ENCODE measurements at places on chromosomes 1 and 21.
A peak's percentile ranks its signal among the peaks of the same experiment; 100 is the strongest.

DNA sequence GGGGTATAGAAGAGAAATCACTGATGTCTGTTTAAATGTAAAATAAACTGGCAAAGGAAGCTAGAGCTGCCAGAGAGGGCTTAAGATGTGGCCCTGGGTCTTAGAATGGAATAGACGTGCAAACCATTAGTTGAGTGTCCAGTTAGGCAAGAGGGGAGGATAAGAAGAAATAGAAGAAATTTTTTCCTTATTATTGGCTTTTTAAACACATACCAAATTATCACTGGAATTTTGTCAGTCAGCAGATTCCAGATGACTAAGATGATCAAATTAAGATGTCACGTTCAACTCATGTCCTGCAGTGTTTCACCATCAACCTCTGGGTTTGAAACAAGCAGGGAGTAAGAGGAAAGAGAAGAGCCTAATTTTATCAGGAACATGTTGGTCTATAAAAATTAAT, 71.6 kb upstream of the C1orf21 start:
- no peak for DNase-seq

- no peak for DNase-seq
Observed at GRCh38 chr1:82390627-82391026, 589.9 kb downstream of the ADGRL2 start.

DNA sequence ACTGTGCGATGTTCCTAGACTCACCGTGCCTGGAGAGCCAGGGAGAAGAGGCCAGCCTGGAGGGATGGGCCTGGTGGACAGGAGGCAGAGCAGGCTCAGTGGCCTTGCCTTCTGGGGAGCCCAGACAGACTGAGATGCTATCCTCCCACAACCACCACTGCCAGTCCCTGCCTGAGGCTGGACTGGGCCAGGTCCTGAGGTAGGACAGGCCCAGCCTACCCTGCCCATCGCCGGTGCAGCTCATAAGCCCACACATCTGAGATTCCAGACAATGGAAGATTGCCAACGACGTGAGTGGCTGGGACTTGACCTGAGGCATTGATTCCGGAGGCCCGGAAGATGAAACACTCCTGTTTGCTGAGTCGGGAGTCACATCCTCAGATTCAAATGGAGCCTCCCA, 5.8 kb downstream of the CLEC20A start:
- DNase-seq = no peak

DNA sequence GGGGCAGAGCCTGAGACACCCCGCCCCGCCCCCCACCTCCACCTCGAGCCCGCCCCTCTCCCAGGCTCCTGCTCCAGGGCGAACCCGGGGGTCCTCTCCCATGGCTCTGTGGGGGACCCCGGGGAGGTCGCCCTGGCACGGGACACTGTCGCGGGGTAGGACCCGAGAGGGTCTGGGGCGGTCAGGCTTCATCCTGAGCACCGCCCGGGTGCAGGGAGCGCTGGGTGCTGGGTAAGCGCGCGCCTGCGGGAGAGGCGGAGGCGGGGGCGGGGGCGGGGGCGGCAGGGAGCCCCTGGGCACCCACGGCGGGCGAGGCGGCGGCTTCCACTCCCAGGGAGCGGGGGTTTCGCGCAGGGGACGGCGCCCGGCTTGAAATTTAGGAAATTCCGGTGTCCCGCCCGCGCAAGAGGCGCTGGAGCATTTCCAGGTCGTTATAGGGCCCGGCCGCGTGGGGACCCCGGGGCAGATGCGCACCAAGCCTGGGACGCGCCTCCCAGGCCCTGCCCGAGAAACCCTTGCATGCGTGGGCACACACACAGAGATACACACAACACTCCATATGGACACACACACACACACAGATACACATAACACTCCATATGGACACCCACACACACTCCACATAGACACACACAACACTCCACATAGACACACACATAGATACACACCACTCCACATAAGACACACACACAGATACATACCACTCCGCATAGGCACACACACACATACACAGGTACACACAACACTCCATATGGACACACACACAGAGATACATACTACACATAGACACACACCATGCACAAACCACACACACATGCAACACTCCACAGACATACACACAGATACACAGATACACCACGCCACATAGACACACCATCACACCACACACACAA, 48.7 kb upstream of the SLC19A1 start:
- DNase-seq = no peak

DNA sequence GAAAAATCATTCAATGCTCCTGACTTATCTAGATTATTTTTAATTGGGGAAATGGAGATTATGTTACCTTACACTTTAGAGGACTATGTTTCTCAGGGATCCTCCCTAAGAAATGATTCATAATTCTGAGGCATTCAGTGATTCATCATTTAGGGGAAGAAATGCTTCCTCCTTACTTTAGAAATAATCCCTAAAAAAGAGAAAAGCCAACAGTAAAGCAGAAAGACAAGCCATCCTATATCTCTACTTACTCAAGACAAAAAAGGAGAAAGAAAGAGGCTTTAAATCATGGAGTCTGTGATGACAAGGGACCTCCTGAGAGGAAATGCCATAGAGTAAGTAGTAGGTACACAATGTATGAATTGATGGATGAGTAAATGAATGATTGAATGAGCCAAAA, 137.0 kb downstream of the BRINP2 start:
- no peak for DNase-seq

GRCh38 chr1:37890378-37891014, 31.1 kb upstream of the MTF1 start:
- DNase-seq = no peak

DNA sequence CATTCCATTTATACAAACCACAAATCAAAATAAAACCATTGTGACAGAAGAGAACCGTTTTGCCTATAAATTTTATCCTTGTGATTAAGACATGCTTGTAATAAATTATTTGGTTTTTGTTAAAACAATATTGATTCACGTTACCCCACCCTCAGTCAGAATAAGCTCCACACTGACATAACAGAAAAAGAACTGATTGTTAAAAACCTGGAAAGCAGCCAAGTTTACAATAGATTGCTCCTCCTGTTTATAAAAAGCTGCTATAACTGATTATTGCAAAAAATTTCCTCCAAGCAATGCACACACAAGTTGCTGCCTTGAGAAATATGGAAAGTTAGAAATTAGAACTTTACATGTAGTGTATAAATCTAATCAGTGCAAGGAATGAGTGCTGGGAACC, 263.5 kb downstream of the SETD4 start:
- no peak for DNase-seq

DNA sequence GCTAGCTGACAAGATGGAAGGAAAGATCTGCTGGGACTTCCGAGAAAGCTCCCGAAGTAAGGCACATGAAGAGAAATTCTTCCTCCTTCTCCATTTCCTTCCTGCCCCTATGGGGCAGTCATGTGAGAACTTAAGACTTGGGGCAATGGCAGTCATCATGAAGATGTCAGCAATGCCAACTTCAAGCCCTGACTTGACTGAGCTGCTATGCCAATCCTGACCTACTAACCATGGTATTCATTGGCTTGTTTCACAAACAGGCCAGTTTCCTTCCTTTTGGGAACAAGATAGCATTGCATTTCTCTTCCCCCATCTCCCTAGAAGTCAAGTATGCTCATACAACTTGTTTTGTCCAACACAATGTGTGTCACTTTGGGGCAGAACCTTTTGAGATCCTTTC, 25.5 kb downstream of the GRIK1 start:
- no peak for DNase-seq

DNA sequence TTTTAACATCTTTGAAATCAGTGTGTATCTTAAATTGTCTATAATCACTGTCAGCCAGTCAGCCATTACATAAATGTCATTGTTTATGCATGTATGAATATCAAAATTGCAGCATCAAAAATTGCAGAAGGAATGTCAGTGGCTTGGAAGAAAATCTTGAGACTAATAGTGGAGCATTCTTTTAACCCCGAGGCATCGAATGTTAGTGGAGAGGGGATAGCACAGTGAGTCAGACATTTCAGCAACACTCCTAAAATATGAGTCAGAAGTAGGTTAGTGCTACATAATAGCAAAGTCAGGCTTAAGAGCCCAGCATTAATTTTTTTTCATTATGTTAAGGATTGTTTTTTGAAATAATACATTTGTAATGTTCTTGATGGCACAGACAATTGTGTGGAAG, 45.5 kb downstream of the SNRPE start:
- DNase-seq = no peak

DNA sequence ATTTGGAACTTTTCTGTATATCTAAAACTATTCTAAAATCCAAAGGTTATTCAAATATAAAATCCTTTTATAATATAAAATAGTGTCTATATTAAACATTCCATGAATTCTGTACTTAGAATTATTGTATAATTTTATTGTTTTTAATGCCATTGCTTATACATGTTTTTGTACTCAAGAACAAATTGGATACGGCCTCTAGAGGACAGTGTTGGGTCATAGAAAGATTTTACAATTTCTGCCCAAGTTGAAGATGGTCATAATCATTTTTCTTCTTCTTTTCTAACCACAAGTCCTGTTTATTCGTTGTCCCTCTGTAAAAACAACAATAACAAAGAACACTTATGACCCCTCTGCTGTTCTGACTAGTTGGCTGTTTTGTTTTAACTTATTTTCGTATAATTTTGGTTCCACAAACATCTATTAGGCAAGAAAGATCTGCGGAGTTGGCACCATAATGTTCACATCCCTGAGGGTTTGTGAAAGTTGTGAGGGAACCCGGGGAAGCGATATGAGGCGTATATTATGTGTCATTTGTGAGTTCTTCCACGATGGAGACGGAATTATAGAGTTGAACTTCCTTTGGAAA, 75.7 kb upstream of the KIF26B start:
- no peak for DNase-seq

DNA sequence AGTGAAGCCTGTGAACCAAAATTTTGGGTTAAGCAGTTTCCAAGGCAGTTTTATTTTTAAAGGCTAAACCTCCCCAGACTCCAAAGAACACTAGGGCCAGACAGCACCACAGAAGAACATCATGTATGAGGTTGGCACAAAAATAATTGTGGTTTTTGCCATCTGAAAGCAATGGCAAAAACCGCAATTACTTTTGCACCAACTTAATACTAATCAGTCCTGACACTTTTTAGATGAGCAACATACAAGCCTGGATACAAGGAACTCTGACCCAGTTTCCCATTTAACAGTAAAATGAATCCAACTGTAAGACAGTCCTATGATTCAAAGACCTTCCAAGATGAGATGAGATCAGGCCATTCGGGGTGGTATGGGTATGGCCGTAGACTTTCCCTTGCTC, 46.8 kb downstream of the CNIH3 start:
- DNase-seq = no peak

- DNase-seq = no peak
Observed at GRCh38 chr1:236416165-236416564, 22.1 kb downstream of the EDARADD start.

- no peak for DNase-seq
Observed at GRCh38 chr1:119294199-119294598, 74.4 kb upstream of the HAO2 start.

DNA sequence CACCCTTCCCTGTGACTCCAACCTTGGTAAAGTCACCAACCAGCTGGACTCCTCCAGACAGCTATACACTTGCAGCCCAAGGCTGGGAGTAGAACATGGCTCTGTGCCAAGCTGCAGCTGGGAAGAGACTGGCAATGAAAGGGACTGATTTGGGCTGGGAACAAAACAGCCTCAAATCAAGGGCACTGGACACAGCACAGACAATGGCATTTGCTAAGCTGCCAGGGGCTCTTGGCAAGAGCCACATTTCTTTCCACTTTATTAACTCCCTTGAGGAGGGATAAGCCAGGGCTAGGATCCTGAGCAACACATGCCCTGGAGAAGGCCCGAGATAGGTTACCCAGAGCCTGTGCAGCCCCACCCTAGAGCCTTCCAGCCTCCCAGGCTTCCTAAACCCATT, 12.0 kb downstream of the SYT11 start:
- peak; percentile 66 for DNase-seq

GRCh38 chr1:29286194-29286767, 50.0 kb downstream of the PTPRU start:
- no peak for DNase-seq

DNA sequence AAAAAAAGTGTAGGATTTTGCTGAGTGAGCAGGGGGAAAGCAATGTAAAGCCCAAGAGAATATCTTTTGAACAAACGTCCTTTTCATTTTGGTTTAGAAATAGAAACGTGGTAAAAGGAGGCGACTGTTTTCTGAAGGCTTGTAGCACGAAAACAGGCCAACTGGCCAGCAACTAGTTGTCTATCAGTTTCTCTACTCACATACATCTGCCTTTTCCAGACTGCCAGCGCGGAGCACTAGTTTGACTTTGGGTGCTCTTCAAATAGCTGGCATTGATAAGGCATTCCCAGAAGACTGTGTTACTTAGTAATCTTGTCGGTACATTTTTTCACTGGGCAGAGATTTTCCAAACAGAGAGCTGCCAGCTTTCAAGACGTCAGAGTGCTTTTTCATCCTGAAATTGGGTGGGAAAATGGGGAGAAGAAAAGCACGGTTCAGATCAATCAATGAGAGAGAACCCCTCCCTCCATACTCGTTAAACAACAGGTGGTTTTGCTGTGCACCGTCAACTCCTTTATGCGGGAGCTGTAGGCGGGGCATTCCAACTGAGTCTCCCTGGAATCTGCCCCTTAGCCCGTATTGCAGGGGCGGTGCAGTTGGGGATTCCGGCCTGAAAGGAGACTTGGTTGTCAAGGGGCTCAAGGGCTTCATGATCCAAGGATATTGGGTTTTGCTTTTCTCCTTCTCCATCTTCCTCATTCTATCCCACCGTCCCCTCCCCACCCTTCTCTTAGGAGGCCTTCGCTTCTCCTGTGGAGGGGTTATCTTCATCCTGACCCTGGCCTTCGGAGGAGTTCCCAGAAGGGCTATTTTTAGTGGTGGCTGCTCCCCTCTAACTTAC, 884 bp upstream of the LRRC8C start:
- no peak for DNase-seq

GRCh38 chr1:185459141-185459540, 142.1 kb upstream of the IVNS1ABP start:
- no peak for DNase-seq

GRCh38 chr1:19443326-19443725, 42.0 kb downstream of the CAPZB start:
- no peak for DNase-seq

DNA sequence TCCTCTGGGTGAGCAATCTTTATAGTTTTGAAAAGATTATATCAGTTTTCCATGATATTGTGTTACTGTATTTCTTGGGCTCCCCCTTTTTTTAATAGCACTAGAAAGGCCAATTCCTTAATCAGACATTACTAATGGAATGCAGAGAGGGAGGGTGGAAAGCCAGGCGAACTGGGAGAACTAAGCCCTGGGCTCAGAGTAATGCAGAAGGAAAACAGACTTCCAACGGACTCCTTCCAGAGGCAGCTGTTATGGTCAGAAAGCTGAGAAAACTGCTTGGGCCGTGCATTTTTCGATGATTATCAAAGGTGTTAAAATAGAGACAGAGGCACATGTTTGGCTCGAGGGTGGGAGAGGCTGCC, 206.3 kb downstream of the FOXD2 start:
- peak; percentile 61 for DNase-seq

GRCh38 chr1:205248793-205249601, 21.3 kb downstream of the TMCC2 start:
- peak; percentile 85 for DNase-seq

DNA sequence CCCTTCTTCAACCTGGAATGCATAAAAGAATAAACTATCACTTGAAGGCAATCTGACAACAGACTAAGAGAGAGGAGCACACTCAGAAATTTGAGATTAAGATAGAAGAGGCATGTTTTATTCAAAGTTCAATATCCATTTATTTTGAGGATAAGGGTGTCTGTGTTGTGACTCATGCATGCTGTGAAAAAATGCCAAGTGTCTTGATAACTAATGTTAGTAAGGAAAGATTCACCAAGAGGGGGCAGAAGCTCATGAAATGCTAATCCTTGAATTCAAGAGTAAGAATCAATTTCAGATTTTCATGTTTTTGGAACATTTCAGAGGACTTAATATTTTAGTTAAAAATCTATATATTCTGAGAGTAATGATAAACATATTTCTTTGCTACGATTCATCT, 94.0 kb downstream of the IFI44 start:
- no peak for DNase-seq

Data from left hindlimb (tissue), 1 donor.